CD4-positive, alpha-beta memory T cell (primary cell): ENCODE measurements at places on chromosomes 4 and X. TPM values are rescaled to one million over a fixed set of nuclear protein-coding genes. Genes with fewer than 3 reads are reported as not detected.

Gene CXCL1
- not detected for total RNA-seq

Gene GPR82
- not detected for total RNA-seq

Gene PNMA5
- total RNA-seq = 0.29 TPM

Gene PNMA6E
- not detected for total RNA-seq
